ENCODE measurements at places on chromosomes 2 and 18.

DNA sequence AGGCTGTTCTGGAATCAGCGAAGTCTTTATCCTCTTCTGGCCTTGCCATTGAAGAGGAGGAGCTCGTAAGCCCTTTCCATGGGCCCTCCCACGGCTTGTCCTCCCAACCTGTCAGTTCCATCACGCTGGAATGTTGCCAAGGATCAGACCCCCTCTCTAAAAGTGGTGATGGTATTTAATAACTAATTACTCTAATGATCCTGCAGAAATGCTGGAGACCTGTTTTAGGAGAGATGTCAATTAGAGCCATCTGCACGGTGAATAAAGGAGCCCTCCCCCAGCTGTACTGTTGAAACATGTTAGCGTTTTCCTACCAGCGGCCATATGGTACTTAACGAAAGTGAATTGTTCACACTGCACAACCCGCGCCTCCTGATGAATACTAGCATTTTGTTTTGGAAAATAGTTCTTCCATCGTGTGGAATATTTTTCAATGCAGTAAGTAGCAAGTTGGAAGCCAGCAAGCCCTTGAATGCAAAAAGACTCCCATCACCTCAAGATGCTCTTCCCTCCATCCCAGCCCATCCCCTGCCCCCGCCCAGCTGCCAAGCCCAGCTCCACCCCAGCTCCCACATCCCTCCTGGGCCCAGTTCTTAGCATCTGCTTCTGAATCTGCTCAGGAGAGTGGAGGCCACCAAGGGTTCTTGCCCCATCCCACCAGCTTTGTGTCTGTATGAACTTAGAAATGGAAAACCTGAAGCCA lies 145.4 kb downstream of the KLHL29 start:
- no peak overlapping the region for H3K4me3 ChIP-seq
- peaks cover 11% of the 10 kb centered on the region for H3K27me3 ChIP-seq
- no peak overlapping the region for H3K27ac ChIP-seq
- no peak for DNase-seq
- H3K4me1 ChIP-seq = peaks cover 11% of the 10 kb centered on the region

- H3K27ac ChIP-seq = no peak overlapping the region
- peaks cover 2% of the 10 kb centered on the region for H3K27me3 ChIP-seq
- no peaks in the 10 kb centered on the region for H3K36me3 ChIP-seq
- H3K4me1 ChIP-seq = peaks cover 7% of the 10 kb centered on the region
- no peak overlapping the region for H3K4me3 ChIP-seq
Measured at GRCh38 chr2:104406261-104406726, 447.6 kb upstream of the POU3F3 start.

DNA sequence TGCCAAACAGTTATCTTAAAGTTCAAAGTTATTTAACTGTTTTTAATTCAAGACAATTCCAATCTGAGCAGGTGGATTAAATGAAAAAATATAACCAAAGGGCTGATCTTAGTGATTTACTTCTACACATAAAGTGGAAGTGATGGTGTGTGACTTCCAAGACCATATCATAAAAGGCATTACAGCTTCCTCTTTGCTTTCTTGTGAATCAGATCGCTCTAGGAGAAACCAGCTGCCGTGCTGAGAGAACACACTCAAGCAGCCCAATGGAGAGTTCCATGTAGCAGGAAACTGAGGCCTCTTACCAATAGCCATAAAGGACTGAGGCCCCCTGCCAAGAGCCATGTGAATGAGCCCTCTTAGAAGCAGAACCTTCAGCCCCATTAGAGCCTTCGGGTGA lies 197.4 kb downstream of the NBAS start:
- no peaks in the 10 kb centered on the region for H3K27me3 ChIP-seq
- no peaks in the 10 kb centered on the region for H3K4me1 ChIP-seq
- no peak overlapping the region for H3K4me3 ChIP-seq
- DNase-seq = no peak
- H3K36me3 ChIP-seq = peaks cover 17% of the 10 kb centered on the region
- no peak overlapping the region for H3K27ac ChIP-seq

GRCh38 chr2:78778756-78779510 lies 246.6 kb upstream of the REG3G start:
- DNase-seq = no peak
- H3K4me1 ChIP-seq = no peaks in the 10 kb centered on the region
- no peaks in the 10 kb centered on the region for H3K27me3 ChIP-seq
- no peak overlapping the region for H3K4me3 ChIP-seq
- no peak overlapping the region for H3K27ac ChIP-seq

DNA sequence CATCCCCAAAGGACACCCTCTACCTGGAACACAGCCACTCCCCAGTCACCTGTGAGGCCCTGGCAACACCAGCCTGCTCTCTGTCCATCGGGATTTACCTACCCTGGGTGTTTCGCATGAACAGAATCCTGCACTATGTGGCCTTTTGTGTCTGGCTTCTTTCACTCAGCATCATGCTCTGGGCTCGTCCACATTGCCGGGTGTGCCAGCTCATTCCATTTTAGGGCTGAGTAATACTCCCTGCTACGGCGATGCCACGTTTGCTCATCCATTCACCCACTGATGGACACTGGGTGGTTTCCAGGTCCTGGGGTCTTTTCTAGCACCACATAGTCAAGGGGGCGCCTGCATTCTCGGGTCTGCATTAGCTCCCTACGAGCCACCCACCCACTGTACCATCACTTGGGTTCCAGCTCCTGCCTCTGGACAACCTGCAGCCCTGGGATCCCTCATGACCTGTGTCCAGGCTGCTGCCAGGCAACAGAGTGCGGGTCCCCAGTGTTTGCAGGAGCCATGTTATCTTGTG lies 22.0 kb downstream of the KCNF1 start:
- H3K27me3 ChIP-seq = peaks cover 19% of the 10 kb centered on the region
- H3K36me3 ChIP-seq = no peaks in the 10 kb centered on the region
- peaks cover 79% of the 10 kb centered on the region for H3K4me1 ChIP-seq
- no peak for DNase-seq

GRCh38 chr2:17610521-17610920 lies 70.0 kb downstream of the VSNL1 start:
- no peak overlapping the region for H3K4me3 ChIP-seq
- H3K27ac ChIP-seq = no peak overlapping the region
- no peak for DNase-seq
- no peaks in the 10 kb centered on the region for H3K36me3 ChIP-seq

DNA sequence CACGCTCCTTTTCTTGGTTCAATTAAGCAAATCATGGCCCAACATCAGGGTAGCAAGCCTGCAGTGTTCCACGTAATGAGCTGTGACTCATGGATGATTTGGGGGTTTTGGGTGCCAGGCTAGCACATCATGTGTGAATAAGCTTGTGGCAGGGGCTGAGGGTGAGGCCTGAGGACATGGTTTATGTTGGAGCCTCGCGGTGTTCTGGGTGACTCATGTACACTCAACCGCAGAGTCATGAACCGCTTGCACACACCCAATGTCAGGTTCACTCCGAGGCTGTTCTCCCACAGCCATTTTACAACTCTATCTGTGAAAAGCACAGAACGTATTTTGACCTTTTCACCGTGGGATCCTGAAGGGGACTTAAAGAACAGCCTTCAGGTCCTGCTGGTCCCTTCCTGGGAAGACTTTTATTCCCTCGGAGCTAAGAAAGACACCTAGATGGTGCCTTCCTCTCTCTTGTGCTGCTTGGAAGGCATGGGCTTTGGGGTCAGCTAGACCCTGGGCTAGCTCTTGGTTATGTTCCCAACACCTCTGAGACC lies 139.9 kb upstream of the ZEB2 start:
- H3K27me3 ChIP-seq = no peaks in the 10 kb centered on the region
- H3K4me1 ChIP-seq = peaks cover 17% of the 10 kb centered on the region
- no peaks in the 10 kb centered on the region for H3K36me3 ChIP-seq
- no peak overlapping the region for H3K27ac ChIP-seq
- no peak overlapping the region for H3K4me3 ChIP-seq

DNA sequence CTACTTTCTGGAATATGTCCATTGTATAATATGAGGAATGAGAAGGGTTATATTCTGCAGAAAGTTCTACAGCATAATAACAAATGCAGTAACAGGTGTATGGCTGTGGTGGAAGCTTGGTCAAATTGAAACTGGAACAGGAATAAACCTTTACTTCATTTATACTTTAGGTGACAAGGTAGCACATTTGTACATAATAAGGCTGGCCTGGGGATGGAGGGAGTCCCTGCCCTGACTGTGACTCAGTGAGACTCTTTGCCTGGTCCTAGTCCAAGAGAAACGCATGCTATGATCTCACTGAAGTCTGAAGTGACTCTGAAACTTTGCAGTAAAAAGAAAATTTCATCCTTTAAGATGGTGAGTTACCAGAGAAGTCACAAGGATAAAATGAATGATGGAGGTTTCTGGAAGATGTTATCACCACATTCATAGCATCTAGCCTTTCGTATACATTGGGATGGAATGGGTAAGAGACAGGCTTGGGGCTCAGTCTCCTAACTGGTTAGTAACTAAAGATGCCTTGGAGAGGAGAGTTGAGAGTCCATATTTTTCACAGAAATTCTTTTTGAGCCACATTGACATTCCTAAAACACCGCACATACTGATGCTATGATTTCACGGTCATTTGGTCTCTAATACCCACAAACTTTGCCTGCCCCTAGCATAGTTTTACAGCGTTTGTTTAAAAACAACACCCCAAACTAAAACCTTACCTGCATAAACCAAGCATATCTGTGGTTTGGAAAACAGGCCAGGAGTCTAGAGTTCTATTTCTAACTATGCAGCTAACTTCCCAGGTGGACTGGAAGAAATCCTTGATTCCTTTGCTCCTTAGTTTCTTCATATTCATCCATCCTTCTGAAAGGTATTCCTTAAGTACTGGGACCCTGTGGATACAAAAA lies 42.4 kb upstream of the NABP1 start:
- DNase-seq = no peak
- H3K4me1 ChIP-seq = peaks cover 9% of the 10 kb centered on the region
- no peaks in the 10 kb centered on the region for H3K36me3 ChIP-seq

DNA sequence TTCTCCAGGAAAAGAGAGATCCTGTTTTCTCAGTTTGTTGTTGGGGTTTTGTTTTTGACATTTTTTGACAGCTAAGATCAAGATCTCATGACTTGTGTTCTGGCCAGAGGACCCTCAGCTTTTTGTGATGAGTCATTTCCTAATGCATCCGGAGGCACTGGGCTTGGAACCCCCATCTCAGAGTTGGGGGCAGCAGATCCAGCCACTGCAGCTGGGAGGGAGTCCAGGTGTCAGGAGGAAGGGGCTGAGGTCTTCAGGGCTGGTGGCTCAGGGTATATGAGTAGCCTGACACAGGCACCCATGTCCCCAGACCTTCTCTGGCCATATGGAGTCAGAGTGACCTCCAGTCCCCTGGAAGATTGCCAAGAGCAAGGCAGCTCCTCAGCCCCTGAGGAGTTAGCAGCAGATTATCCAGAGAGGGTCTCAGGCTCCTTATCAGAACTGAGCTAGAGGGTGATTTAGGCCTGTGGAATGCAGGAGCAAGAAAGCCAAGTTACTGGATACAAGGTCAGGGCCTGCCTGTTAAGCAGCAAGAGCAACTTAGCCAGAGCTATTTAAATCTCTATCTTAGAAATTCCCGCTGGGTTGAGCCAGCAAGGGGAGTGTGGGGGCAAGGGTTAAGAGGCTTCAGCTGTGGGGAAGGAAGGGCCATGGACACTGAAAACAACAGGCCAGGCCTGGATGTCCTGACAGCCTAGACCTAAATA lies 62.4 kb downstream of the TANC1 start:
- H3K36me3 ChIP-seq = peaks cover 12% of the 10 kb centered on the region
- peak overlapping the region; percentile 87 for H3K27ac ChIP-seq
- DNase-seq = no peak

DNA sequence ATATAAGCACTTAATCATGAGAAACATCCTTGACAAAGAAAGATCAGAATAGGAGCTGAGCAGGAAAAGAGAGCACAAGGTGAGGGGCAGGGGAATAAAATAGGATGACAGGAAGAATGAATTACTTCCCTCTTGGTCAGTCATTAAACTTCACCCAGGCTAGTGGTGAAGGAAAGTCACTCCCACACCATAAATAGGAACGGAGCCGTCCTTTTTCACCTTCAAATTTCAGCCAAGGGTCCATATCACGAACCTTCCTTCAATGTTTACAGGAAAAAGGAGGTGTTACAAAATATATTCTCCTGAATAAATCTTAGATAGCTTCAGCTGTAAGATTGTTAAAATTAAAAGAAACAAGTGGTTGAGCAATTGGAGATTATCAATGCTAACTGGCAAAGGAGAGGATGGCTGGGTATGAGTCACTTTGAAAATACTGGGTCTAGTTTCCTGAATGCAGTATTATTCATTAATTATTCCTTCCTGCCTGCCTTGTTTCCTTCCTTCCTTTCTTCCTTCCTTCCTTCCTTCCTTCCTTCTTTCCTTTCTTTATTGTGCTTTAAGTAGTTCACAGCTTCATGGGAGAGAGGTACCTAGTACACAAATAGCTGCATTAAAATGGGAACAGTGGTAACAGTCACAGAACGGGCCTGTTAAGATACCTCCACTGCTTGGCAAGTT lies 292.3 kb upstream of the ID2 start:
- H3K27me3 ChIP-seq = peaks cover 1% of the 10 kb centered on the region
- no peaks in the 10 kb centered on the region for H3K36me3 ChIP-seq
- H3K27ac ChIP-seq = peak overlapping the region; percentile 5
- no peak overlapping the region for H3K4me3 ChIP-seq
- no peak for DNase-seq

DNA sequence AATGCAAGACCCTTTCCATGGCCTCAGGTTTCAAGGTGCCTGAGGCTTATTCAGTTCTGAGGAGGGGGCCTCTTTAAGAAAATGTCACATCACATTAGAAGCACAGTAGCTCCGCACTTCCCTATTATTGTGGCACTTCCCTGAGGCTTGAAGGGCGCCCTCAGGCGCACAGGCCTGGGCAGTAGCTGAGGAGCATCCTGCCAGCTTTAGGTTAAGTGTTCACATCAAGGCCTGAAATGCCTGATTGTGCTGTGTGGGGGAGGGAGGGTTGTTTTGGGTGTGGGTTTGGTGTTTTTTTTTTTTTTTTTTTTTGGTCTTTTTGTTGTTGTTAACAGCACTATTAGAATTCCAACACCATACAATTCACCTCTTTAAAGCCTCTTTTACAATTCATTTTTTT lies 107.9 kb downstream of the CABLES1 start:
- H3K36me3 ChIP-seq = peaks cover 31% of the 10 kb centered on the region
- H3K27ac ChIP-seq = no peak overlapping the region
- H3K4me3 ChIP-seq = no peak overlapping the region
- DNase-seq = no peak
- H3K27me3 ChIP-seq = peaks cover 6% of the 10 kb centered on the region

- H3K36me3 ChIP-seq = no peaks in the 10 kb centered on the region
- no peak overlapping the region for H3K4me3 ChIP-seq
- H3K27ac ChIP-seq = no peak overlapping the region
- peaks cover 2% of the 10 kb centered on the region for H3K27me3 ChIP-seq
- no peak for DNase-seq
Measured at GRCh38 chr2:86249579-86250391, 50.5 kb downstream of the MRPL35 start.

- H3K4me3 ChIP-seq = no peak overlapping the region
- H3K27me3 ChIP-seq = peaks cover 4% of the 10 kb centered on the region
- H3K27ac ChIP-seq = no peak overlapping the region
- H3K4me1 ChIP-seq = peaks cover 9% of the 10 kb centered on the region
- H3K36me3 ChIP-seq = no peaks in the 10 kb centered on the region
Measured at GRCh38 chr2:2694746-2695145, 363.7 kb upstream of the MYT1L start.

DNA sequence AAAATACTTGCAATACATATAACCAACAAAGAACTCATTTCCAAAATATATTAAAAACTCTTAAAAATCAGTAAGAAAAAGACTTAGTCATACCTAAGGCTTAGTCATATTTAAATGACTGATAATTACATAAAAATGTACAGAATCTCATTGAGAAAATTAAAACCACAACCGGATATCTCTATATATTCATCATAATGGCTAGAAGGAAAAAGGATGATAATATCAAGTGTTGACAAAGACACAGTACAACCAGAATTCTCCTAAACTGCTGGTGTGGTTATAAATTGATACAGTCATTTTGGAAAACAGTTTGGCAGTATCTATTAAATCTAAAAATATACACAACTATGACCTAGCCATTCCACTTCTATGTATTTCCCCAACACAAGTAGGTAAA lies 27.1 kb upstream of the IHH start:
- no peaks in the 10 kb centered on the region for H3K27me3 ChIP-seq
- no peaks in the 10 kb centered on the region for H3K36me3 ChIP-seq
